ENCODE measurements at places on chromosomes 7 and 10.

- DNase-seq = no peak
Measured at GRCh38 chr7:33792547-33793105, 112.7 kb upstream of the BMPER start.

DNA sequence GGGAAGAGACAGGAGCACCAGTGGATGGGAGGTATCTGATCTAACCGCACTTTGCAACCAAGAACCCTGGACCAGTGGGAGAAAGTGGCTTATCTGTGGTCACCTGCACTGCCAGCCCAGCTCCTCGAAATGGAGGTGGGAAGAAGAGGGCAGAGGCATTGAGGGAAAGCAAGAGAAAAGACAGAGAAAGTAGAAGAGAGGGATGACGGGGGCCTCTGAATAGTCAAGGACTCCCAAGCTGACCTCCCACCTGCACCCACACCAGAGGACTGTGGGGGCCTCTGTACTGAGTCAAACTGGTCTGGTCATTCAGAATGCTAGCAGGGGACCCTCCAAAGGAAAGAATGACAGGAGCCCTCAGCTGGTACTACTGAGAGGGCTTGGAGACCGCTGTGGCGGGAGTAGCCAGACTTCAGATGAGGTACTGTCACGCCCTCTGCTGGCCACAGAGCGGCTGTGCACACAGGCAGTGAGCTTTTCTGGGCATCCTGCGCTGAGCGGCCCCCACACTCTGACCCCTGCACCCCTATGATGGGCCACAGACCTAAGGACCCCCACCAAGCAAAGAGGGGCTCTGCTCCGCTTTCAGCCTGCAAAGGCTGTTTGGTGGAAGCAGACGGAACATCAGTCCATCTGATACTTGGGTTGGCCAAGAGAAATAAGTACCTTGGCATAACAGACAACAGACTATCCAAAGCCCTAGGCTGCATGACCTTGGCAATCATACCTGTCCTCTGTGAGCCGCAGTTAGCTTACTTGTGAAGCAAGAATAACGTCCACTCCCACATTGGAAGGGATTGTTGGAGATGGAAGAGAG lies 112.9 kb downstream of the COL13A1 start:
- peak; percentile 53 for DNase-seq

DNA sequence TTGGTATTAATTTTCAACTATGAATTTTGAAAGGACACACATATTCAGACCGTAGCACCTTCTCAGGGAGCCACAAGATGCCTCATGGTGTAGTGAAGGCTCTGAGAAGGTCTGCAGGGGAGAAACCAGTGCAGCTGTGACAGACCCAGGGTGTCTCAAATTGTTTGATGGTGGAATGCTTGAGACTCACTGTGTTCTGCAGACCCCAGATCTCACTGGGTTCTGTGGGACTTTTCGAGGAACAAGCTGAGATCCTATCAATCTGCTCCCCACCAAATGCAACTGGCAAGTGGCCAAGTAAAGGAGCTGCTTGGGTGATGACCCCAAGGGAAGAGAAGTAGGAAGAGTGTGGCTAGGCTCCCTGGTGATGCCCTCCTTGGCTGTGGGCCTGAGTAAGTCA lies 130.5 kb upstream of the UNC5B start:
- DNase-seq = no peak

- DNase-seq = no peak
Measured at GRCh38 chr7:104017001-104017400, 27.5 kb upstream of the RELN start.

DNA sequence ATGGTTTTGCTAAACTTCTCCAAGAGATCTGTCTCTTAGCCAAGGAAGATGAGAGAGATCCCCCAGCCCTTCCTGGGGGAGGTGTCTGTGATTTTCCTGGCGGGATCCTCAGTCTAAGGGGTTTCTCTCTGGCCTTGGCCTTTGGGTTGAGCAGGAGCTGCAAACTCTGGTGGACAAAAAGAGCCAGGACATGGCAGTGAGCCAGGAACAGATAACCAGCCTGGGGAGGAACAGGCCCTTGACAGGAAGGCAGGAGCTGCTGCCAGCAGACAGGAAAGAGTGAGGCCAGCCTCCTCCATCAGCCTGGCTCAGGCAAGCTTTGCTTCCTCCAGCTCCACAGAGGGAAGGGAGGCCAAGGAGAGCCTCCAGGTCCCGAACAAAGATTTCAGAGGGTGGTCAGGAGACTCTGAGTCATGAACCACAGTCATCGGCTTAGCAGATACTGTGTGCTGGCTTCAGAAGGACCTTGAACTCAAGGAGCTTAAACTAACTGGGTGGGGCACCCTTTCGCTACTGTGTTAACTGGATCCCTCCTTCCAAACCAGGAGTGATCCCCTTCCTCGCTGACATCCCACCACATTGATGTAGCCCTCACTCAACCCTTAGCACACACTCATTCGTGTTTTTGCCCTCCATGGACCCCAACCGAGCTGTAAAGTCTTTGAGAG lies 34.7 kb downstream of the DDIT4 start:
- peak; percentile 28 for DNase-seq

DNA sequence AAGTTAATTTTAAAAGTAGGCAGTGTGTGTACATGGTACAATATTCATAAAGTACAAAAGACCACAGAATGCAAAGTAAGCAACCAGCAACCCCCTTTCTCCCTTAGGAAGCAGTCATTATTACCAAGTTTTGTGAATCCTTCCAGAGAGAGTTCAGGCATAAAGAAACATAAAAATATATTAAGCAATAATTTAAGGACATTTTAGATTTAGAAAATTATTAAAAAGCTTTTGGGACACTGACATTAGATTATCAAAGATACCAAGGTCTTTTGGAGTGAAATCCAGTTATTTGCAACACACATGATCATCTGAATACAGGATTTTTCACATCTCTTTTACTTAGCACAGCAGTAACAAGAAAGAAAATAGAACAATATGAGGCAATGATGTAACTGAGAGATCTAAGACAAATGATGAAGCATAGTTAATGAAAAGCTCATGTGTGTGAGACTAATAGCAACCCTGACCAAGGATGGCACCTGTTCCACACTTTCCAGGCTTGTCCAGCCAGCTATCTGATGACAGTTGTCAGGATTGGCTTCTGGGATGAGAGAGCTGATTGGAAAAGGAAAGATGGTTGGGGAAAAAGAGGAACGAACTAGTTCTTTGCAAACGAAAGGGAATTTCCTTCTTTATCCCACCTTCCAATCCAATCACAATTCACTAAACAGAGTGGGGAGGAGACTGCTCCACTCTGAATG lies 115.5 kb upstream of the LAMB4 start:
- DNase-seq = no peak

- DNase-seq = no peak
Measured at GRCh38 chr7:152383341-152384234, 52.2 kb downstream of the KMT2C start.

- DNase-seq = no peak
Measured at GRCh38 chr7:150357771-150358427, 10.7 kb upstream of the REPIN1 start.

GRCh38 chr10:130169136-130169859 lies 33.1 kb downstream of the GLRX3 start:
- DNase-seq = peak; percentile 60
